ENCODE measurements at places on chromosomes 4 and X. TPM values are rescaled to one million over a fixed set of nuclear protein-coding genes. Genes with fewer than 3 reads are reported as not detected.

- DNase-seq: no peak
These were observed 24.7 kb downstream of the SH3KBP1 start for GRCh38 chrX:19862634-19863211.

RAB33A gene
- 3.1 TPM for total RNA-seq

IGFBP7 gene
- 498 TPM for total RNA-seq

GRCh38 chr4:184415071-184415470 is 59.3 kb downstream of the IRF2 start:
- no peak for DNase-seq

CYBB gene
- total RNA-seq: 7.0 TPM

DNA sequence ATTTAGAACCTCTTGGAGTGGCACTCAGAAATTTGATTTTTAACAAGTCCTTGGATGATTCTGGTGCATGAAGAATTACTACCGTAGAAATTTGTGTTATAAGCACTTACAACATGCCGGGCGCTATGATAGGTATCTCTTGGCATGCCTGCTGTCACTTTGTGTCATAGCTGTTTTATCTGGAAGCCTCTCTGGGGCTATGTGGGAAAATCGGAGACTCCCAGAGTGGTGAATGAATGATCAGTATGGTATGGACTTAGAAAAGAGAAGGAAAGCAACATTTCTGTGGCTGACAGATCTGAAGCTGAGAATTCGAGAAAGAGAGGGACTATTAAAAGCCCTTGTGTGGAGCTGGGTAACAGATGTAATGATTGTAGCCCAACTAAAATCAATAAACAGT is 177.4 kb upstream of the MAMLD1 start:
- DNase-seq: no peak

GRCh38 chr4:87805971-87806370 is 6.6 kb downstream of the IBSP start:
- no peak for DNase-seq

GRCh38 chr4:152698089-152698499 is 18.3 kb upstream of the TMEM154 start:
- no peak for DNase-seq

GRCh38 chrX:47556045-47556623 is 4.9 kb upstream of the ARAF start:
- DNase-seq: peak; percentile 83

GRCh38 chrX:68988865-68989264 is 160.0 kb downstream of the EFNB1 start:
- DNase-seq: no peak

DNA sequence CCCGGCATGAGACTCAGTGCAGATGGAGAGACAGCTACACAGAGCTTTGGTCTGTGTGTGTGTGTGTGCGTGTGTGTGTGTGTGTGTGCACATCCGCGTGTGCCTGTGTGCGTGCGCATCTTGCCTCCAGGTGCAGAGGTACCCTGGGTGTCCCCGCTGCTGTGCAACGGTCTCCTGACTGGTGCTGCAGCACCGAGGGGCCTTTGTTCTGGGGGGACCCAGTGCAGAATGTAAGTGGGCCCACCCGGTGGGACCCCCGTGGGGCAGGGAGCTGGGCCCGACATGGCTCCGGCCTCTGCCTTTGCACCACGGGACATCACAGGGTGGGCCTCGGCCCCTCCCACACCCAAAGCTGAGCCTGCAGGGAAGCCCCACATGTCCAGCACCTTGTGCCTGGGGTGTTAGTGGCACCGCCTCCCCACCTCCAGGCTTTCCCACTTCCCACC is 14.3 kb downstream of the FGFR3 start:
- DNase-seq: no peak

DNA sequence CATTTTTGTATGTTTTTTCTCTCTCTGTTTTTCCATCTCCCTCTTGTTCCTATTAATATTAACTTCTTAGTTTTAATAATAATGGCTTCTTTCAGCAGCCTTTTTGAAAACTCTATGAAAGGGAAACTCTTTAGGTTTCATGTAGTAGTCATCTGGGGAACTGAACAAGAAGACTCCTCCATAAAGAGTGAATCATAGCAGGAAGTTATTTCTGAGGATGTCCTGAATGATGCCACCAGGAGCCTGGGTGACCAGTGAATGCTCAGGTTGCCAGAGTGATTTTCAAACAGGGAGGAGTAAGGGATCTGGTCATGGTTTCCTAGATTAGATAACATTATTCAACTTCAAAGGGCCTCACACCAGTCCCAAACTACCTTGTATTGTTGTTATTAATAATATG is 212.8 kb upstream of the PDE5A start:
- no peak for DNase-seq

GRCh38 chrX:115642895-115643530 is 82.0 kb downstream of the PLS3 start:
- peak; percentile 17 for DNase-seq

CCSER1 gene
- total RNA-seq: 13.5 TPM

DNA sequence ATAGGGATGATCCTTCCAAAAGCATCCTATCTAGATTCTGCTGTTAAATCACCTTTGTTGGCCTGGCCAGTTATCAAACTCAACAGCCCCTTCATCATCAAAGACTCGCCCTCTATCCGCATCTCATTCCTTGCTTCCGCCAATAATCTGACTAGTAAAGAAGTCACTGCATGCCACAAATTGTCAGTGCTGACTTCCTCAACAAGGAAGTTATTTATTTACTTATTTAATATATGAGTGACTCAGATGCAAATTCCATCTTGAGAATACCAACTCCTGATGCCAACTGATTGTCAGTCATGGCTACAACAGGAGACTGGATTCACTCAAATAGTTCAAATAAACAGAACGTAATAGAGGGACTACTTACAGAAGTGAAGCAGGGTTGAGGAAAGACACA is 283.8 kb downstream of the TRIML1 start:
- no peak for DNase-seq

- DNase-seq: peak; percentile 52
These were observed at the start of gene PSAPL1 for GRCh38 chr4:7434766-7435150. PSAPL1 (minus strand) TSS chr4:7434930; CDS start chr4:7434879, 51 bp downstream.

CXCL1 gene
- 1.4 TPM for total RNA-seq

- no peak for DNase-seq
These were observed 90.4 kb upstream of the CITED1 start for GRCh38 chrX:72396117-72396516.
